ENCODE measurements at places on chromosomes 13 and 19.

GRCh38 chr19:45508861-45509691 lies 1.8 kb downstream of the VASP start:
- peak; percentile 75 for DNase-seq

GRCh38 chr13:74206061-74206561 lies 71.9 kb upstream of the KLF12 start:
- DNase-seq = no peak

GRCh38 chr13:44155422-44156293 lies 218.0 kb upstream of the SERP2 start:
- no peak for DNase-seq

GRCh38 chr13:52010890-52011631 lies at the start of gene ATP7B:
TSS of gene ATP7B (minus strand) at chr13:52011450. CDS start at chr13:52011337, 113 bp downstream.
- DNase-seq = no peak

DNA sequence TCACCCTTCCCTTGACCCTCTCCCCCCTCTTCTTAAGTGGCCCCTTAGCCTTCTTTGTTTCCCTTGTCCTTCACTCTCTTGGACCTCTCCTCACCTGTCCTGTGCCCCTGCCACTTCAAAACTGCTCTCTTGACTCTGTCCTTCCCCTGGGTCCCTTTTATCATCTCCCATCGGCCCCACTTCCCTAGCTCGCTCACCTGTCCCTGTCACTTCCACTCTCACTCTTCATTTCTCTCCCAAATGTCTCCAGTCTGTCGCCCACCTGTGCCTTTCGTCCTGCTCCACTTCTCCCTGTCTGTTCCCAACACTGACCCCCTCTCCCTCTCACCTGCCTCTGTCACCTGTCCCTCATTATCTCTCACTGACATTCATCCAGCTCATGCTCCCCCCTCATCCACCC lies 699 bp downstream of the IFNL1 start:
- DNase-seq = no peak

DNA sequence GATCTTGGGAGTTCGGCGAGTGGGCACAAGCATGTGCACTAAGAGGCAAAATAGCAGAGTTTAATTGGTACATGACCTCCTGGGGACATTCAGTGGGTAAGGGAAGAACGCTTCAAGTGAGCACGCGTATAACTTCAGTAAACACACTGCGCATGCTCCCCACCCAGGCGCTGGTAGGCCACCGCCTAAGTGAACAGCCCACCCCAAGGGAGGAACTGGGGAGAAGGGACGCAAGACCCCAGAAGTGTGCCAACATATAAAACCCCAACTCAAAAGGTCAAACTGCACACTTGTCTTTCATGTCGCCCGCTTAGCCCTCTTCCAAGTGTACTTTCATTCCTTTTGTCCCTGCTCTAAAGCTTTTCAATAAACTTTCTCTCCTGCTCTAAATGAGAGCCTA lies 10.5 kb upstream of the NTN5 start:
- DNase-seq = no peak

DNA sequence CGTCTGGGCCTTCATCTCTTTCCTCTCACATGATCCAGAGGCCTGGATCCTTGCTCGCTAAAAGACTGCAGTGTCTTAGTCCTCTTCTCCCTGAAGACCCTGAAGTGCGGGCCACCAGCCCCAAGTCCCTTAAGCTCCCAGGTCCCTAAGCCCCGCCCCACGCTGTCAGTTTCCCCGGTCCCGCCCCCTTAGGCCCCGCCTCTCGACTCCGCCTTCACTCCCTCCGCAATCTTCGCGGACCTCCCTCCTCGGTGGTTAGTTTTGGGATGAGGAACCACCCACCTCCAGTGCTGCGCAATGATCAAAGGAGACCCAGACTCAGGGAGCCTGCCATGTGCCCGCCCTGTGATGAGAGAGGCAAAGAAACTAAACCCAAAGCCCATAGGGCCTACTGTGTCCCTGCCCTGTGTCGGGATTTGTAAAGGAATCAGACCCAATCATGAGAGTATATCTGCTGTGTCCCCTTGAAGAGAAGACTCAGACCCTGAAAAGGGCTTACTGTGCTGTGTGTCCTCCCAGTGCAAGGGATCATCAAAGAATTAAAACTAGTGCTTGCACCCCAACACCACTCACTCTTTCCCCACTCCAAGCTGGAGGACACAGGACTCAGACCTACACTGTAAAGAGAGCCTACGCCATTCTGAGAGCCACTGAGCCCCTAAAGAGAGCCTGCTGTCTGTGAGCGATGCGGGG lies 3.0 kb upstream of the COX6B1 start:
- DNase-seq = peak; percentile 57

GRCh38 chr13:45368571-45368970 lies 27.6 kb upstream of the TPT1 start:
- no peak for DNase-seq

- DNase-seq = peak; percentile 62
Observed at GRCh38 chr13:75226733-75227435, 255.1 kb downstream of the TBC1D4 start.

- peak; percentile 41 for DNase-seq
Observed at GRCh38 chr13:85816413-85816812, 17.2 kb upstream of the SLITRK6 start.

DNA sequence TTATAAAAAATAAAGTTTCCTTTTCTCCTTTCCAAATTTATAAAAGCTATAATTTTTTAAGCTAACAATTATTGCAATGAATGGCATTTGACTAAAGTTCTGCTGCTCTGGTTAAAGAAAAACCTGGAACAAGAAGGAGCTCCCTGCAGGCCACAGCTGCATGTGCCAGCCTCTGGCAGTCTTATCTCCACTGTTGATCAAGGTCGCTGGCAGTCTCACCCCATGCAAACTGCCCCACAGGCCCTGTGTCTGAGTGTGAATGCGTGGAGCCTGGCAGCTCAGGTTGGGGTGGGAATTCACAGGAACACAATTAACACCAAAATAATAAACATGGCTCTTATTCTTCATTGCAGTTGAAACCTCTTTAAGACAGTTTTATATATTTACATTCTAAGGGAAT lies 30.2 kb upstream of the FREM2 start:
- DNase-seq = no peak

DNA sequence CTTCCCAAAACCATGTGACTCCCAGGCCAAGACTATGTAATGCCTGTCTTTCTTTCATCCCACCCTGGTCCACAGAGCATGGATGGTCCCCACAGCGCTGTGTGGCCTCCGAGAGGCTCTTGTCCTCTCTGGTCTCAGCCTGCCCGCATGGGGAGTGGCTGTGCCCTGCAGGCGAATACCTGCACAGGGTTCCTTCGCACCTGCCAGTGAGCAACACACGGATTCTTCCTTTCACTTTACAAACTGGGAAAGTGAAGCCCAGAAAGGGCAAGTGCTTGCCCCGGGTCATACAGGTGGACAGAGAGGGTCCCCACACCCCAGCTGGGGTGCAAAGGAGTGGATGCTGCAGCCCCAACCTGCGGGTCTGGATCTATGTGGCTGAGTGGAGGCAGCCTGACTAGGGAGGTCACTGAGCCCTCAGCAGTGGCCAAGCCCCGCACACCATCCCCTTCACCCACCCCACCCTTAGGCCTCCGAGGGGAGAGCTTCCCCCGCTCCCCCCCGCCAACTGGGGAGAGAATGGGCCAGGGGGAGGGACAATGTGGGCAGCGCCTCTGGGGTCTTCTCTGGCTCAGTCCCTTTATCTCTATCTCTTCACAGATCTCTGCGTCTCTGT lies 747 bp upstream of the MARK4 start:
- DNase-seq = no peak

GRCh38 chr13:113879494-113880360 lies 15.9 kb upstream of the GAS6 start:
- no peak for DNase-seq

- DNase-seq = no peak
Observed at GRCh38 chr13:112968380-112968909, 569 bp upstream of the MCF2L start.

GRCh38 chr19:18520848-18521691 lies 800 bp downstream of the ELL start:
- DNase-seq = peak; percentile 41

- no peak for DNase-seq
Observed at GRCh38 chr13:53781941-53782340, 753.3 kb downstream of the OLFM4 start.

- DNase-seq = no peak
Observed at GRCh38 chr13:27789495-27790303, 2.6 kb upstream of the GSX1 start.

- DNase-seq = no peak
Observed at GRCh38 chr13:98496479-98496791, 80.5 kb downstream of the STK24 start.

DNA sequence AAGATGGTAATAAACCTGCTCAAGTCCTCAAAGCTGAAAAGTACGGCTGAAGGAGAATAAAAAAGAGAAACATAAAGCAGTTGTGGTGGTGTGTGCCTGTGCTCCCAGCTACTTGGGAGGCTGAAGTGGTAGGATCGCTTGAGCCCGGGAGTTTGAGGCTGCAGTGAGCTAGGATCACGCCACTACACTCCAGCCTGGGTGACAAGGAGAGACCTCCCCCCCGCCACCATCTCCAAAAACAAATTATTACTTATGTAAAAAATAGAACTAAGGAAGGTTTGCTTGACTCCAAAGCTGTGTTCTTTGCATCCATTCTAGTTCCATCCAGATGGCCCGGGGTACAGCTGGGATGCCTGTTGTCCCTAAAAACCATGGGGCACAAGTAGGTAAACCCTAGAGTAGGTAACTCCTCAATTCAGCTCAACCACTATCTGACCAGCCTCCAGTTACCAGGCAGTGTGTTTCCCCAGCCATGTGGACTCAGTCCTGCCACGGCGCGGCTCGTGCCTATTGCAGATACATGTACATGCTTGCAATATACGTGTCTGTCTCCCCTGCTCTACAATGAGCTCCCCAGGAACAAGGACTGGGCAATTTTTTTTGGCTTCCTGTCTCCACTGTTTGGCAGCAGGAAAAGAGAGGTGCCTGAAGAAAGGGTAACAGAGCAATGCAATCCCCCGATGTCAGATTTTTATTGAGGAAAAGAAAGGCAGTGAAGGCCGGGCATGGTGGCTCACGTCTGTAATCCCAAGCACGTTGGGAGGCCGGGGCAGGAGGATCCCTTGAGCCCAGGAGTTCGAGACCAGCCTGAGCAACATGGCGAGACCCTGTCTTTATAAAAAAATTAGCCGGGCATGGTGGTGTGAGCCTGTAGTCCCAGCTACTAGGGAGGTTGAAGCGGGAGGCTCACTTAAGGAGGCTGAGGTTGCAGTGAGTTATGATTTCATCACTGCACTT lies 101.3 kb downstream of the GNG7 start:
- DNase-seq = no peak

DNA sequence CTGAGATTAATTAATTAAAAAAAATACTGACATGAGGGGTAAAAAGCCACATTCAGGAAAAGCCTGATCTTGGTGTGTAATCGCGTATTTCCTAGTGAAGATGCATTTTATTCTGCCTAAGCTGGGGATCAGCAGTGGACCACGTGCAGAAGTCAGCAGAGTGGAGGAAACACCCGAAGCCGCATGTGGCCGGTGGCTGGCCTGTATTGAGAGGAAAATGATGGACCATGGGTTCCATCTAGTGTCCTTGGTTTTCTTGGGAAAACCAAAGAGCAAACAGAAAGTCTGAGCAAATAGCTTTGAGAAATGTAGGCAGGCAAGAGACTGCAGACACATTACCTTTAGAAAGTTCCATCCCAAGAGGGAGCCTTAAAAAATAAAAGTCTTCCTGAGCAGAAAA lies 23.7 kb upstream of the SHISA2 start:
- DNase-seq = no peak

- DNase-seq = no peak
Observed at GRCh38 chr19:54448040-54448773, 792 bp upstream of the LENG8 start.

DNA sequence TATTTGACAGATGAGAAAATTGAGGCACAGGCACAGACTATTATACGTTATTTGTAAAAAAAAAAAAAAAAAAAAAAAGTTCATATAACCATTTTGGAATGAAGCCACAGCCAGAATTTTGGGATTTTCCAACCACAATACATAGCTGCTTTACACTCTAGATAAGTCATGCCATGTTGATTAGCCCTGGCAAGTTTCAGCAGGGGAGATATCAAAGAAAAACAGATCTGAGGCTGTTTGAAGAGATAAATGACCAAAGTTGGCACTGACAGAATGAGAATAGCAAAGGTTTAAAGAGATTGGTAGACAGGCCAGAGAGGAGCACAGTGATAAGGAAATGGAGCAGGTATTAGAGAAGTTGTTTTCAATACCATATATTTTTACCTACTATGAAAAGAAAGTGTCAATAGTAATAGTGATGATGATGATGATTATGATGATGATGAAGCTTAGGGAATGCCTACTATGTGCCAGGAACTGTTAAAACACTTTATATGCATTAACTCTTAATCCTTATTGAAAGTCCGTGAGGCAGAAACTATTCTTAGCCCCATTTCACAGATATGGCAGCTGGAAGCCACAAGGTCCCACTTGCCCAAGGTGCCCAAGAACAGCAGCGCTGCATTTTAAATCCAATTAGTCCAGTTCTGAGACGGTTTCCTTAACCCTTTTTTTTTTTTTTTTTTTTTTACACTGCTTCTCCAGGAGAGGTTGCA lies 105.5 kb downstream of the MBNL2 start:
- no peak for DNase-seq

GRCh38 chr13:109427148-109427547 lies 359.2 kb downstream of the IRS2 start:
- DNase-seq = no peak

DNA sequence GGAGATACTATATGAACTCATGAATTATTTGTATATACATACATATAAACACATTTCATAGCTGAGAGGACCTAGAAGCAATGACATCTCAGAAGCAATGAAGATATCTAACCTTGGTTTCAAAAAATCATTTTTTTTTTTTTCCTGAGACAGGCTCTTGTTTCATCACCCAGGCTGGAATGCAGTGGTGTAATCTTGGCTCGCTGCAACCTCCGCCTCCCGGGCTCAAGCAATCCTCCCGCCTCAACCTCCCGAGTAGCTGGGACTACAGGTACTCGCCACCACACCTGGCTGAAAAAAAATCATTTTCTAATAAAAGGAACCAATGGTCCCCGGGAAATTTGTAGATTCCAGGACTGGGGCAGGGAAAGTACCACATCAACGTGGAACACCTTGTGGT lies 4.0 kb downstream of the ZNF565 start:
- no peak for DNase-seq

DNA sequence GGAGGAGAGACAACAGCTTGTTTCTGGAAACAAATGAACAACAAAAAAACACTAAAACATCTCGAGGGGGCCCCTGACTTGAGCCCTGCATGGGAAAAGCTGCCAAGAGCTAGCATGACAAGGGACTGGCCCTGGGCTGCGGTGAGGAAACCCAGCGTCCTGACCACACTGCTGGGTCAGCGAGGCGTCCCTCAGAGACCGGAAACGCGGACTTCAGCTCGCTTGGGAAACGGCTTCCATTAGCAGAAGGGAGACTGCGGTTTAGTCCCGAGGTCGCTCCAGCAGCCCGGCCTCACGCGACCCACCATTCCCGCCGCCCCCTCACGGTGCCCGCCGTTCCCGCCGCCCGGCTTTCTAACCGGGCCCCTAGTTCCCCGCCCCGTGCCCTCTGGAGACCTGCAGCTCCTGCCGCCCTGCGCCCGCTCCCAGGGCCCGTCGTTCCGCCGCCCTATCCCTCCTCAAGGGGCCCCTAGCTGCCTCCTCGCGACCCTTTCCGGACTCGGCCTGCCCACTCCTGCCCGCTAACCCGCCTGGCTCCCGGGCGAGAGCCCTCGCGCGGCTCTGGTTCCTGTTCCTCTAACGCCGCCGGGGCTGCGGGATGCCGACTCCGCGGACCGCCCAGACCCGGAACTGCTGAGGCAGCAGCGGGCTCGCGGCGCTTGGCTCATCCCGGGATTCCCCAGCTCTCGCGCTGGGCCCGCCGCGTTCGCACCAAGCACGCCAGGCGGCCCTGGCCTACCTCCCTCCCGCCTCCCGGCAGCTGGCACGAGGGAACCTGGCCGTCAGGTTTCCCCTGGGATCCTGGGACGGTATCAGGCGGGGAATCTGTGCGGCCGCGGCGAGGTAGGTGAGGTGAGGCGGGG lies at the start of gene CCDC122:
Gene CCDC122 (minus strand): TSS at position 849 of the 863 bp plus-strand sequence. CDS start 10,364 bp downstream, outside the sequence.
- no peak for DNase-seq

Measured in AML-193 (cell line).